ENCODE measurements at places on chromosomes 12 and 14.
A peak's percentile ranks its signal among the peaks of the same experiment; 100 is the strongest.

- no peak for DNase-seq
These were observed 17.0 kb downstream of the PPM1H start for GRCh38 chr12:62917926-62918325.

GRCh38 chr12:85448031-85448430 lies 168.0 kb downstream of the ALX1 start:
- DNase-seq = no peak

- no peak for DNase-seq
These were observed 18.9 kb upstream of the CD27 start for GRCh38 chr12:6425590-6426531.

- DNase-seq = no peak
These were observed 35.3 kb downstream of the PITPNM2 start for GRCh38 chr12:123115409-123116121.

- no peak for DNase-seq
These were observed 1397.2 kb downstream of the LRFN5 start for GRCh38 chr14:43003845-43004244.

GRCh38 chr12:125492354-125493270 lies 427.4 kb downstream of the AACS start:
- no peak for DNase-seq

- DNase-seq = no peak
These were observed 198.2 kb downstream of the CHST11 start for GRCh38 chr12:104654665-104655609.

DNA sequence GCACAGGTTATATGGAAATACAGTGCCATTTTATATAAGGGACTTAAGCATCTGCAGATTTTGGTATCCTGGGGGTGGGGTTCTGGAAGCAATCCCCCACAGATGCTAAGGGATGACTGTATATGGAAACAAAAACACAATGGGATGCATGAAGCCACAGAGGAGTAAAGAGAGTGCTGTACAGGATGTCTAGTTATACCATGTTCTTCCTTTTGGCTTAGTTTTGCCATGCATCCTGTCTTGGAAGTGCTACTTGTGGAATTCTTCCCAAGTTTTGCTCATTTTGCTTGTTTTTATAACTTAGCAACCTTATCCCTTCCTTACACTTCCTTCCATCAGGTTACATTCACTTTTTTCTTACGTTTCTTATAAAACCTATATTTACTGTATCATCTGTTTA lies 55.6 kb downstream of the TRMT5 start:
- DNase-seq = no peak

GRCh38 chr14:71206766-71207371 lies 299.6 kb downstream of the PCNX1 start:
- no peak for DNase-seq

- no peak for DNase-seq
These were observed 33.9 kb upstream of the FAM222A start for GRCh38 chr12:109679501-109680263.

DNA sequence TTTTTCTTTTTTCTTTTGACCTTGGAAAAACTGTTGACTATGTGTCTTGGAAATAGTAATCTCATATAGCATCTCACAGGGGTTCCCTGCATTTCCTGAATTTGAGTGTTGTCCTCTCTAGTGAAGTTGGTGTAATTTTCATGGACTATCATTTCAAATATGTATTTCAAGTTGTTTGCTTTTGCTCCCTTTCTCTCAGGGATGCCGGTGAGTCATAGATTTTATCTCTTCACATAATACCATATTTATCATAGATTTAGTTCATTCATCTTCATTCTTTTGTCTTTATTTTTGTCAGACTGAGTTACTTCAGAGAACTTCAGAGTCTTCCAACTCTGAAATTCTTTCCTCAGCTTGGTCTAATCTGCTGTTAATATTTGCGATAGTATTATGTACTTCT lies 1320.6 kb downstream of the LRFN5 start:
- DNase-seq = no peak

DNA sequence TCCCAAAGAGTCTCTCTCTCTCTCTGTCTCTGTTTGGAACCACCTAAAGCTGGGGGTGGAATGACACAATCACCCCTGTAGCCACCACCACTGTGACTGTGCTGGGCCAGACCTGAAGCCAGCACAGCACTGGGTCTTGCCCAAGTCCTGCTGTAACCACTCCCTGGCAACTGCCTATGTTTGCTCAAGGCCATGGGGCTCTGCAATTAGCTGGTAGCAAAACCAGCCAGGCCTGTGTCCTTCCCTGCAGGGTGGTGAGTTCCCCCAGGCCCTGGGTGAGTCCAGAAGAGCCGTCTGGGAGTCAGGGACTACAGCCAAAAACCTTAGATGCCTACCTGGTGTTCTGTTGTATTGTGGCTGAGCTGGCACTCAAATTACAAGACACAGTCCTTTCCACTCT lies 50.8 kb downstream of the DGLUCY start:
- no peak for DNase-seq

DNA sequence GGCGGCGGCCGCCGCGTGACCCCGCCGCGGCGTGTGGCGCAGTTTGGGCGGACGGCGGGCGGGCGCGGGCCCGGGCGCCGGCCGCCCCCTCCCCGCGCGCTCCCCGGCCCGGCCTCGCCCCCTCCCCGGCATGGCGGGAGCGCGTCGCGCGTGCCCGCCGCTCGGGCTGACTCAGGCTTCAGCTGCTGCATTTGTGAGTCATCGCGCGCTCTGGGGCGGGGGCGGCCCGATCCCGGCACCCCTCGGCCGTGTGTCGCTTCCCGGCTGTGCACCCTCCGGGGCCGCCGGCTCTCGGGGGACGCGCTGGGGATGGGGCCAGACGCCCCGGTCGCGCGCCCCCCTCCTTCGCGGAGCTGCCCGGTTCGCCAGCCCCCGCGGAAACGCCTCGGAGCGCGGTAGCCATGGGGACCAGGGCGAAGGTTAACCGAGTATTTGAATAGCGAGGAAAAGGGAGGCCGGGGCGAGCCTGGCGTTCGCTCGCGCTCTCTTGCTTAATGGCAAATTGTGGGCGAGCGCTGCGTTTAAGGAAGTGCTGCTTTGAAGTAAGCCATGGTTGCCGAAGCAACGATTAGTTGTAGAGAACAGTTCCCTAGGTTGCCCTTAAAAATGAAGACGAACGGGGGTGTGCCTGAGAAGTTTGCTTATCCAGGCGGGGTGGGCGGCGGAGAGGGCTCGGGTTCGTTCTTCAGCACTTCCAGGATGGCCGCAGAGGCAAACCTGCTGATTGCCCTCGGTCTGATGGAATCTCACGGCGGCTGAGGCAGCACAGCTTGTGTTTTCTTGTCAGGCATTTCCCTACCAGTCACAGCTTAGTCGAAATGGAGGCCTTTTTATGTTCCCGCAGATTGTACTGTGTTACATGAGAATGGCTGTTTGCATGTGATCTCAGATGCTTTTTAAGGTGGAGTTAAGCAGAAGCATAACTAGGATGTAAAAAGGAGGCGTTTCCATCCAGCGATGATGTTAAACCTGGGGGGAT lies 896 bp downstream of the EIF5 start:
- peak; percentile 55 for DNase-seq

GRCh38 chr12:80763874-80764273 lies 47.2 kb downstream of the MYF5 start:
- no peak for DNase-seq

GRCh38 chr12:4006743-4007142 lies 133.5 kb upstream of the PARP11 start:
- DNase-seq = no peak

DNA sequence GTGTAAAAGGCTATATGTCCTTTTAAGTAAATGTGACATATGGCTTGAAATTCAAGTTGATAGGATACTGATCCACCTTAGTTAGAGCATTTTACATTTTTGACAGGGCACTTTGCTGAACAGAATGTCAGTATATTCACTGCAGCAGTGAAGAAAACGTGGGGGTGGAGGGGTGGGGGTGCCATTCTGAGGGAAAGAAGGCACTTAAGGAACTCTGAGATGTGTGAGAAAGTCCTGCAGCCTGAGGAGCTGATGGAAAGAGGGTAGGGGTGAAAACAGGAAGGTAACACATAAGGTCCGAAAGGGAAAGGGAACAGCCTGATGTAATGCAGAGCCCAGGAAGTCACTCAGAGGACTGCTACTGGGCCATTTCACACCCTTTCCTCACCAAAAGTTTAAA lies 265.5 kb upstream of the GRIP1 start:
- no peak for DNase-seq

DNA sequence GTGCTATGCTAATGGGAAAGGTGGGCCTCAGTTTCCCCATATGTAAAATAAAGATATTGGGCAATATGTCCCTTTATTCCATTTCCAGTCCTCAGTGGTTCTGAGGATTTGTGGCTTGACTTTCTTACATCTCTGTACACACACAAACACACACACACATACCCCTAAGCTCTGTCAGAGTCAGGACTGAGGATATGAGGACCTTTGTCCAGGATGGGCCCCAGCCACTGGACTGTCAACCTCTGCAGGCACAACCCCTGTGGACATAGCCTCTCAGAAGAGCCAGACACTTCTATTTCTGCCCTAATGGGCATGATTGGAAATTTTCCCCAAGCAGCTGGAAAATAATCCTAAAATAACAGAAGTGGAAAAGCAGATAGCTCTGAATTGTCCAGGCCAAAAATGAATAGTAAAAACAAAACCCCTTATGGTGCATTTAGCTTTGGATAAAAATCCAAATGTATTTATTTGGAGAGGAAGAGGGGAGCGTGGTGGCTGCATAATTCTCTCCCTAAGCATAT lies 50.2 kb downstream of the RIN3 start:
- no peak for DNase-seq

- DNase-seq = no peak
These were observed 142.3 kb downstream of the PCNX1 start for GRCh38 chr14:71049435-71050133.

DNA sequence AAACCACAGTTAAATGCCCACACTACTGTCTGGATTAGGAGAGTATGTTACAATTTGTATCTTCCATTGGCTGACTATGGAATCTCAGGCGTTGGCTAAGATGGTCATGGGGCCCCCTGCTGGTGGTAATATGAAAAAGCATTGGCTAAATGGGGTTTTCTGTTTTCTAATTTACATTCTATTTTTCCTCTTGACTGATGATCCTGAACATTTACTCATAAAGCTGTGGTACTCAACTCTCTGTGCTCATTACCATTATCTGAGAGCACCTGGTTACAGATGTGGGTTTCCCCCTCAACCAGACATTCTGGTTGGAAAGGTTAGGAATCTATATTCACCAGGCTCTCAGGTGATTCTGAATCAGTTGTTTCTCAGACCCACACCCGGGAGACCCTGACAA lies 64.8 kb downstream of the WSCD2 start:
- no peak for DNase-seq
